ENCODE measurements at places on chromosomes 7 and 10.

DNA sequence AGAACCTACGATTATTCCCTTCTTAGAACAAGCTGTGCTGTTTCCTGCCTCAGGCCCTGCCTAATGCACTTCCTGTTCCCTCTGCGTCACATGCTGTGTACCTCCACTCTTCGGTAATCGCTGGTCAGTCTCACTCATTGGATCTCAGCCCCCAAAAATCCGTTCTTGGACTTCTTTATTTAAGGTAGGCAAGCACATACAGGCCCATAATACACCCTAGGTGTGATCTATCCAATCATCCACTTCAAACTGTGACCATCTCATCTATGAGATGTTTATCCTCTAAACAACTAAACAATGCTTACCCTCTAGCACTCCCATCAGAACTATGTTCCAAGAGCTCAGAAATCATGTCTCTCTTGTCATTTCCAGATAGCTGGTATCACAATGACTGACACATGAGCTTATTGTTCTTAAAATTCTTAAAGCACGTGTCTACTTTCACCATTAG, 83.9 kb downstream of the CADPS2 start:
- no peak for DNase-seq

DNA sequence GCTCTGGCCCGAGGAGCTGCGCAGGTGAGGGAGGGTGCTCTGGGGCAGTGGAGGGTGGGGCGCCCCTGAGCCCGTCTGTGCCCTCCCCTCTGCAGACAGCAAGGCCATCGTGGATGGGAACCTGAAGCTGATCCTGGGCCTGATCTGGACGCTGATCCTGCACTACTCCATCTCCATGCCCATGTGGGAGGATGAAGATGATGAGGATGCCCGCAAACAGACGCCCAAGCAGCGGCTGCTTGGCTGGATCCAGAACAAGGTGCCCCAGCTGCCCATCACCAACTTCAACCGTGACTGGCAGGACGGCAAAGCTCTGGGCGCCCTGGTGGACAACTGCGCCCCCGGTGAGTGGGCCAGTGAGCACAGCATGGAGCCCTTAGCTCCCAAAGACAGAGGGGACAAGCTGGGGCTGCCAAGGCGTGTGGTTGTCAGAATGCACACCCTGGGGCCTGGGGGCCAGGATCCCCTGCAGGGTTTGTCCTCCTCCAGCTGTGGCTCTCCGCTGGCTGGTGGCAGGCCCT, 5.1 kb downstream of the FLNC start:
- DNase-seq = no peak

GRCh38 chr10:125151553-125152449, 8.6 kb downstream of the CTBP2 start:
- no peak for DNase-seq

DNA sequence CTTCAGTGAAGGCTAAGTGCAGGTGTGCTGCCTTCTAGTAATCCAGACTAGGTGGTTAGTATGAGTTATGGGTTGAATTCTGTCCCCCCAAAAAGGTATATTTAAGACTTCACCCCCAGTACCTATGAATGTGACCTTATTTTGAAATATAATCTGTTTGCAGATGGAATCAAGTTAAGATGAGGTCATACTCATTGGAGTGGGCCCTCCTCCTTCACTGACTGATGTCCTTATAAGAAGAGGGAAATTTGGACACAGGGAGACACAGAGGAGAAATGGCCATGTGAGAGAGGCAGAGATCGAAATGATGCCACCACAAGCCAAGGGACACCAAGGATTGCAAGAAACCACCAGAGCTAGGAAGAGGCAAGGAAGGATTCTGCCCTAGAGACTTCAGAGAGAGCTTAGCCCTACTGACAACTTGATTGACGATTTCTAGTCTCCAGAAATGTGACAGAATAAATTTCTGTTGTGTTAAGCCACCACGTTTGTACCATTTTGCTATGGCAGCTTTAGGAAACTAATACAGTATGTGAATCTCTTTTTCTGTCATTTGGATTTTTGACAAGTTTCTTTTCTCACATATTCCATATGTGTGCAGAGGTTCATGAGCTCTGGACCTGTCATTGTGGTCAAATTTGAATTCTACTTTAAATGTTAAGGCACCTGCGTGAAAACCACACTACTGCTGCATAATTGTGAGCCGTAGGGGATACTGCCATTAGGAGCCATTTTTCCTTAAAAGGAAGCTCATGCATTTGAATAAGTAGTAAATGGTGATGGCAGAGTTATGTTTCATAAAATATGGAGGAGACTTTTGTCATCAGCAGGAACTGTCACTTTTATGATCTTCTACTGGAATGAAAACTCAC, 2.6 kb upstream of the RPA3 start:
- DNase-seq = no peak

GRCh38 chr10:48317321-48317990, 11.0 kb downstream of the MAPK8 start:
- no peak for DNase-seq
